CD4-positive, CD25-positive, alpha-beta regulatory T cell (primary cell): ENCODE measurements at places on chromosomes 11 and 22.

DNA sequence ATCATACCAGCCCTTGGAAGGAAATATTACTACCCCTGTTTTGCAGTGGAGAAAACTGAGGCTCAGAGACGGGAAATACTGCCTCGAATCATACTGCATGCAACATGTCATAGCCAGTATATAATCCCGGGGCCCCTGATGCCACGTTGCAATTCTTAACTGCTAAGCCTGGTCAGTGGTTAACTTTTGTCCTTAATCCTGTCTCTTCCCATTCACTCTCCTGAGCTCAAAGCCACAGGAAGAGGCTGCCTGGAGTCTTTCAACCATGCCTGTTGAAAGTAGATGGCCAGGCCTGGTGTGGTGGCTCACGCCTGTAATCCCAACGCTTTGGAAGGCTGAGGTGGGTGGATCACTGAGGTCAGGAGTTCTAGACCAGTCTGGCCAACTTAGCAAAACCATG, 166.6 kb downstream of the MIAT start:
- no peak for DNase-seq

DNA sequence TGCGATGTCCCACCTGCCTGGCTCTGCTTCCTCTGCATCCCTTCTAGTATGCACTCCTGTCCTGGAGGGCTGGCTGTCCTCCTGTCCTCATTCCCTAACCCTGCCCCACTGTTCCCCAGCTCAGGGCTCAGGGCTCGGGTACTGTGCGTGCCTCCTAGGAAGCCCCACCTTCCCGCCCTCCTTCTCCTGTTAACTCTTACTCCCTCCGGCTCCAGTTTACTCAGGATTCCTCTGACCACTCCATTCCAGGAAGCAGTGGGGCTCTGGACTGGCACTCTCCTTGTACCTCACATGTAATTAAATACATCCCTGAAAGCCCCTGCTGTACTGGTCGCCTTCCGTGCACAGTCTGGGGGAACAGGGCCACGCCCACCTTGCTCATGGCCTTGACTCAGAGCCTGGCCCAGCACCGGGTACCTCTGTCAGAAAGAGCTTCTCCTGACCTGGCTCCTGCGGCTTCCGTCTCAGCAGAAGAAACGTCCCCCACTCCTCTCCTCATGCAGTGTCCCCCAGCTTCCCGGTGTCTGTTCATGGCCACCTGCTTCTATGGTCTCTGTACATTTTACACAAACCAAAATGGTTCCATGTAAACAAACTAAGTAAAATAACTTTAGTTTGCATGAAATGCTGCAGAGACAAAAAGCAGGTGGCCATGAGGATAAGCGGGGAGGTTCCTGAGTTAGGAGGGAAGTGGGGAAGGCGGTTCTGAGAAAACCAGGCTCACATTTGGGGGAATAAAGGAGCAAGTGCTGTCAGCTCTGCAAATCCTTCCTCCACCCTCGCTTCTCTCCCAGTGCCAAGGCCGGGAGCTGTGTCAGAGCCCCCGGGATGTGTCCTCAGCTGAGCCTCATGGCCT, 445.9 kb downstream of the BRD1 start:
- no peak for DNase-seq

DNA sequence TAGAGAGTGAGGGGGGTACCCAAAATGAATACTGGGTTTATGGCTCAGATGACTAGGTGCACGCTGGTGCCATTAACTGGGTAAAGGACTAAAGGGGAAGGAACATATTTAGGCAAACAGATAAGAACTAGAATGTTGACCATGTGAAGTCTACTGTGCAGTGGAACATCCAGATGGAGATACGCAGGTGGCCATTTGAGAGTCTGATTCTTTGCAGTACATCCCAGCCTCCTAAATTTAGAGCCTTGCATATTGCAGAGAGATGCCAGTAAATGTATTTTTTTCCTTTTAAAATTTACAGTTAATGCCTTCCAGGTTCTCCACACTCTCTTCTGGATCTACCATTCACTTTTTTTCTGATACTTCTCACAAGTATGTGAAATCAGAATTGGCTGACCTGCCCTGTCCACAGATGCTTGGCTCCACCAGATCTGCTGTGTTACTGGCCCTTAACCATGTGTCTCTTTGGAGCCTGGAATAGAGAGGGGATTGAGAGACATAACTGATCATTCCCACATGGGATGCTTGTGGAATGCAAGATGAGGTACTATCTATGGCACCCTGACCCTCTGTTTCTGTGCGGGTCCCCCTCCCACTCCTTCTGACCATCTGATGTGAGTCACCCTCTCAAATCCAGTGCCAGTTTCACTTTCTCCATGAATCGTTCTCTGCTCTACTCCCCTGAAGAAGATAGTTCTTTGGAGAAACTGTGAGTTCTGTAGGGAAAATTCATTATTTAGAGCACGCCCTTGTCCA, 77.0 kb upstream of the NCAM1 start:
- no peak for DNase-seq

DNA sequence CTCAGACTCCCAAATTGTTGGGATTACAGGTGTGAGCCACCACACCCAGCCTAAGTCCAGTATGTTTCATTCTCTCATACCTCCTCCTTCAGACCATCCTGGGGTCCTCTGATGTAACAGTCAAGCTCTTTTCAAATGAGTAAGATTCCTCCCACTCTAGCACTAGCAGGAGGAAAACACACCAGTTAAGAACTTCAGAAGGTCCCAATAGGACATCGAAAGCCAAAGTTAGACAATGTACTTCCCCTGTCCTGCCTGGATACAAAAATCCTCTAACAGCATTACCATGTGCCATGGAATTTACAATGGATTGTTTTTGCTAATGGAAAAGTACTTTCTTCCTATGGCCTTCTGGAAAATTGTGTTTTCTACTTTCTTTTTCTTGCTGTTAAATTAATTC, 67.1 kb downstream of the CCDC34 start:
- DNase-seq, result no peak

DNA sequence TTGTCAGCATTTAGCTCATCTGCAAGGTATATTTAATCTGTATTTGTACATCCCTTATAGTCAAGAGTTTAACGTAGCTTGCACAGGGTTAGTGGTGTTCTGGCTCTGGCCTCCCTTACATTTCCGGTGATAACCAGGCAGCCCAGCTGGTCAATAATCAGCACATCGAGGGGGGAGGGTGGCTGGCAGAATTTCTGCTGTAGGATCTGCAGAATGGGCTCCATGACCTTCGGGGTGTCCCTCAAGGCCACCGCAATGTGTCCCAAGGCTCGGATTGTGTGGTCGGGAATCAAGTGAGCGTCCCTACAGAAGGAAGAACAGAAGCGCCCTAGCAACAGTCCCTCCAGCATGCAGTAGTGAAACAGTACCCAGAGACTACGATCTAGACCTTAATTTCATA, 25.1 kb downstream of the SERPIND1 start:
- no peak for DNase-seq

DNA sequence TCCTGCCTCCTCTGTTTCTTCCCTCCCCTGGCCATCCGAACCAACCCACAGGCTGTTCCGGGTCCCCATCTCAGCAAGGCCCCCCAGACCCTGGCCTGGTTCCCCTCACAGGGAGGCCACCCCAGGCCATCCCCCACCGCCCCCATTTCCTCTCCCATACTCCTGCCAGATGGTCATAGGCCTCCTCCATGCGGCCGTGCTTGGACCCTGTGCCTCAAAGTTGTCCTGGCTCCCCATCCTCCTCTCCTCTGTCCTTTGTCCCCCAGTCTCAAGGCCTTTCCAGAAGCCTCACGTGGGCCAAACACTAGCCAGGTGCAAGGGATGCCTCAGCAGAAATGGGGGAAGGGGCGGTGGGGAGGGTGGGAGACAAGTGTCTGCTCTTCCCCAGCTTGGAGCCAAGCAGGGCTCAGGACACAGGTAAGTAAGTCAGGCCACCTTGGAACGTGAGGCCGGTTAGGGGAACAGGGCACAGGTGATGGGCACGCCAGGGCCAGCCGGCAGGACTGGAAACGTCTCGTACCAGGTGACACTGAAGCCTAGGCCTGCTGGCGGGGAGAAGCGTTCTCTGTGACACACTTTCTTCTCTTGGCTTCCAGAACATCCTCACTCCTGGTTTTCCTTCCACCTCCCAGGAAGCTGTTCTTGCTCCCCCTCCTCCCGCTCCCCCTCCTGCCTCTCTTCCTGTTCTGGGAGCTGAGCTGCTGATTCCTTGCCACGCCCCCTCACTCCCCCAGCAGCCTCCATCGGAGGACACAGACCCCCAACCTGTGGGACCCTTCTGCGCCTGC, 31.5 kb upstream of the SLC22A12 start:
- no peak for DNase-seq

- no peak for DNase-seq
Measured at GRCh38 chr11:32279672-32280071, 155.7 kb downstream of the WT1 start.

- no peak for DNase-seq
Measured at GRCh38 chr22:43313890-43314474, 29.2 kb downstream of the SCUBE1 start.

- DNase-seq, result no peak
Measured at GRCh38 chr11:19959210-19959609, 201.1 kb downstream of the DBX1 start.

DNA sequence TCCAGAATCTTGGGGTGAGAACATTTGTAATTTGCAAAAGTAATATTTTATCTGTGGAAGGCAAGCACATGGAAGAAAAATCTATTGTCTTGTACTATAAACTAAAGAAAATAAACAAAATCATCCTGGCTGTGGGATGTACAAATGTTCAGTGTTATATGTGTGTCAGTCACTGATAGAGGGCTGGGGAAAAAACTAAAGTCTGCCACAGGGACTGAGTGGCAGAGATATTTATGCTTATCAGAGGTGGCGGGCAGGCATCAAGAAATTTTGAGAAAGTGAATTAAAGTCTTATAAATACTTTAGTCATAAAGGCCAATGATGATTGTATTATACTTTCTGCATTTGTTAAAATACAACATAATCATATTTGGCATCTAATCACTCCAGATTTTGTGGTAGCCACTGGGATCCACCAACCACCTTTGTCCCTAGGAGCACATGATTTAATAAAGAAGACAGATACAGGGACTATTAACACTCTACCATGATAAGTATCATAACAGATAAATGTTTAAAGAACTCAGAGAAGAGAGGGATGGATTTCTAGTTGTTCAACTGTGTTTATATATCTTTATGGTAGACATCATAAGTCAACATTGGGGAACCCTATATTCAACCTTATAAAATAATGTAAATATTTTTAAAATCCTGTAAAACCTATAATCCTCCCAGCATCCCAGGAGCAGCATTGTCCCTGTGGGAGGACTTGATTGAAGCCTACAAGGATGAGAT, 2.6 kb upstream of the ENDOD1 start:
- no peak for DNase-seq

- DNase-seq, result no peak
Measured at GRCh38 chr11:93694557-93694956, 33.1 kb downstream of the CEP295 start.

DNA sequence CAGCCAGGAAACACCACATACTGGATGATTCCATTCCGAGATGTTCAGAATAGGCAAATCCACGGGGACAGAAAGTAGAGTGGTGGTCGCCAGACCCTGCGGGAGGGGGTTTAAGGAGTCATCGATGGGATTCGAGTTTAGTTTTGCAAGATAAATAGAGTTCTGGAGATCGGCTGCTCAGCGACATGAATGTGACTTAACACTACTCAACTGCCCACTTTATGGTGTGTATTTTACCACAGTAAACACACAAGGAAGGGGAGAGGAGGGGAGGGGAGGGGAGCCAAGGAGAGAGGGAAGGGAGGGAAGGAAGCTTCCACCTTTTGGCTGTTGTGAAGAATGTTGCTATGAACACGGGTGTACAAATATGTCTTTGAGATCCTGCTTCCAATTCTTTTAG, 10.4 kb upstream of the ARHGAP8 start:
- no peak for DNase-seq

DNA sequence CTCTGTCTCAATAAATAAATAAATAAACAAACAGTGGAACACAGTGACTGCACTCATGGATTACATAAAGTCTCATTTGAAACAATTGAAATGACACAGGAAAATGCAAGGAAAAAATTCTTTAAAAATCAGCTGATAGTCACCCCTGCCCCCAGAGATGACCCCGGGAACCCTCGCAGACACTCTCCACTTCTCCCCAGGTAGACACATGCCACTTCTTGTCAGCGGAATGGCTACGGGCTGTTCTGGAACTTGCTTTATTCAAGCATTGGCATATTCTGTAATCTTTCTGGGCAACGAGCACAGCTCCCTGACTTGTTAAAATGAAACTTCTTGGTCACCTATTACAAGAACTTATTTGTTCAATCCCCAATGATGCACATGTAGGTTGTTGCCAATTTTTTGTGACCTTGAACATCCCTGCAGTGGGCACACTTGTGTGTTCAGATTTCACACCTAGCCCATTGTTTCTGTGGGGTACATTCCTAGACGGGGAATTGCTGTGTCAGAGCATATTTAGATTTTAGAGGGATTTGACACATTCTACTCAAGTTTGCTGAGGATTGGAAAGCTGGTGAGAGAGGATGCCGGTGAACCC, 32.8 kb downstream of the MYEOV start:
- DNase-seq, result no peak

DNA sequence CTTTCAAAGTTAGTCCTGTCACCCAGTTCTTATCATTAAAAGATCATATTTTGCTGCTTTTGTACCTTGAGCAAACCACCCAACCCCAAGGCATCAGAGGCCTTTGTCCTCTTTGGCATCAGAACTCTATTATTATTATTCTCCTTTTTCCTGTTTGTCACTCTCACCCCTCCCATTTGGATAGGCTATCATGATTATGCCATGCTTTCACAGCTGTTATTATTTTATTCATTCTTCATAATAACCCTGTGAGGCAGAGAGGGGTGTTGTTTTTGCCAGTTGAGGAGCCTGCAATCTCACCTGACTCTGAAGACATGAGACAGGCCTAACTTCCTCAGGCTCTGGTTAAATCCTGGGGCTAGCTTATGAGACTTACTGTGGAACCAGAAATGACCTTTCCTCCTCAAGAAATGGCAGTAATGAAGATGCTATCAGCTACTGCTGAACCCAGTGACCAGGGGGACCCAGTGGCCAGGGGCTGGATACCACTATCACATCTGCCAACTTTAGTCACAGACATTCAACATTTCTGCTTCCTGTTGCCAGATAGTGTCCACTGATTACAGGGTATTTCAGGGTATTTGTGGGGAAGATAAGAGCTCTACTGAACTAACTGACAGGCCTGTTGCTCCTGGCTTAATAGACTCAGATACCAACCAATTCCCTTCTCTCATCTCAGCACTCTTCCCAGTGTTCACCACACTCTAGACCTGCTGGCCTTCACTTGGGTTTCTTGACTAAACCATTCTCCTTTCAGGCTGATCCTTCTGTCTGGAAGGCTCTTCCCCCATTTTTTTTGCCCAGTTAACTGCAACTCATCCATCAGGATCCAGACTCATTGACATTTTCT, 11.8 kb upstream of the SWAP70 start:
- DNase-seq, result no peak

- no peak for DNase-seq
Measured at GRCh38 chr11:129425214-129425613, 49.6 kb downstream of the BARX2 start.

- no peak for DNase-seq
Measured at GRCh38 chr22:49365191-49365837, 462.4 kb downstream of the BRD1 start.
